Omental fat pad (tissue), 4 donors: ENCODE measurements at places on chromosomes 5 and 9.

GRCh38 chr5:88459971-88460370, 191.3 kb upstream of the TMEM161B start:
- DNase-seq = no peak

- DNase-seq = no peak
Observed at GRCh38 chr5:108079753-108080152, 302.1 kb downstream of the FBXL17 start.

- DNase-seq = no peak
Observed at GRCh38 chr5:109406719-109407118, 3.1 kb downstream of the PJA2 start.

- DNase-seq = no peak
Observed at GRCh38 chr9:131454028-131454427, 48.7 kb upstream of the POMT1 start.

DNA sequence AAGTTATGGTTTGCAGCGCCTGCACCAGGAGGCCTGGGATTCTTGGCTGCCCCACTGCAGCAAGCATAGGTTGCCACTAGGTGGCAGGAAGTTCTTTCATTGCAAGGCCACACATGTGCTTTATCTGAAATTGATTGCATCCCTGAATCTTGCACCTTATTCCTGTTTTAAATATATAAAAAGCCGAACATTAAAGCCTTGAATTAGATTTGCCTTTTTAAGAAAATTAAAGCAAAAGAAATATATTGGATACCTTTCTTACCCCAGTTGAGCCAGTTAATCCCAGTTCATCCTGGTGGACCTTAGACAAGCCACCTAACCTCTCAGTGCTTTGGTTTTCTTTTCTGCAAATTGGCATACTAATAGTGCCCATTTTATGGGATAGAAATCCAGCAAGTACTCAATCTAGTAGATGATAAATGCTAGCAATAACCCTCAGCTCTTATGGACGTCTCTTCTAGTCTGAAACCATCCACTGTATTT, 6.3 kb upstream of the TRMT10B start:
- DNase-seq = no peak

DNA sequence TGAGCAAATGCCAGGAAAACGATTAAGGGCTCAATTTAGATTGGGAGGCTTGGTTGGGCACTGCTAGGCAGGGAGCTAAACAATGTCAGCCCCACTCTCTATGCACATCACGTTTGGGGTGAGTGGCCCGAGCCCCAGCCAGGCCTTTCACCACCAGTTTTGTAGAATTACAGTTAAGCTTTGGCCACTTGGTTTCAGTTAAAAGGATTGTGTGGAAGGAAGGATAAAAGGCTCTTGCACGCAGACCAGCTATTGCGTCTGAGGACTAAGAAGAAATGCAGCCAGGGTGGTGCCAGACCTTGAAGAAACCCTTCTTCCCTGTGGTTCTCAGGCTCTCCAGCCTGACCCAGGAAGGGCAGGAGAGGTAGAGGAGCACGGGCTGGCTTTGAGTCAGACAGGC, 125.3 kb upstream of the SLC44A1 start:
- DNase-seq = no peak

GRCh38 chr5:173243831-173244305, 8.9 kb upstream of the NKX2-5 start:
- no peak for DNase-seq

DNA sequence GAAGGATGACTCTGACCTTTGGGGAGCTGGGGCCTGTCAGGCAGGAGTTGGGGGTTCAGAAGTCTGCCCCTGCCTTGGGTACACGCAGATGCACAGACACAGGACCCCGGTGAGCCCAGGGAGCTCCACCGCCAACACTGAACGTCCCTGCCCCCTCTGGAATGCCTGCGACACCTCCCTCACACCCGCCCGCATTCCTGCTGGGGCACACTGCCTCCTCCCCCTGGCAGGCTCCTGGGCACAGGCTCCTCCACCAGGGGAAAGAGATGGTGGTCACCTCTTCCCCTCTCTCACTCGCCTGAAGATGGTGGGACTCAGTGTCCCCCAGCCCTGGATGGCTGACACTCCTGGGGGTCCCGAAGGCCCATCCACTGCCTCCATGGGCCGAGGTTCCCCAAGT, 12.0 kb downstream of the CRB2 start:
- DNase-seq = no peak

DNA sequence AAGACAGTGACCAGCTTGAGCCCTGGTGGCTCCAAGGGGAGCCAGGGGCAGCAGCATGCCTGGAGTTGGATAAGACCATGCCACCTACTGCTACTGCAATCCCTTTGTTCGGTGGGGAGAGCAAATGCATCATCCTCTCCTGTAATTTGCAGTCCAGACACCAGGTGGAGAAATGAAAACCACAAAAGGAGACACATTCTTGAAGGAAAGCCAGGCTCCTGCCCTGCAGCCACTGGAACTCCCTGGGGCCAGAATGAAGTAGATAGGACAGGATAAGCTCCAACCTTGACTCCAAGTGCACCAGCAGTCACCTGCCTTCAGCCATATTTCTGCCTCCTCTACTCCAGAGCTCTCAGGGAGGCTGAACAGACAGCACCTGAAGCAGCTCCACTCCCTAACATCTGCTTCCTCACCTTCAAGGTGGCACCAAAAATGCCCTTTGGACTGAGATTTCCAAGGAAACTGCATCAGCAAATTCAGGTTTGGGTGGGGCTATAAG, 65.1 kb upstream of the IQGAP2 start:
- no peak for DNase-seq

GRCh38 chr9:71936066-71936465, 24.6 kb downstream of the C9orf85 start:
- DNase-seq = no peak
